ENCODE measurements at places on chromosomes 11 and 22.

DNA sequence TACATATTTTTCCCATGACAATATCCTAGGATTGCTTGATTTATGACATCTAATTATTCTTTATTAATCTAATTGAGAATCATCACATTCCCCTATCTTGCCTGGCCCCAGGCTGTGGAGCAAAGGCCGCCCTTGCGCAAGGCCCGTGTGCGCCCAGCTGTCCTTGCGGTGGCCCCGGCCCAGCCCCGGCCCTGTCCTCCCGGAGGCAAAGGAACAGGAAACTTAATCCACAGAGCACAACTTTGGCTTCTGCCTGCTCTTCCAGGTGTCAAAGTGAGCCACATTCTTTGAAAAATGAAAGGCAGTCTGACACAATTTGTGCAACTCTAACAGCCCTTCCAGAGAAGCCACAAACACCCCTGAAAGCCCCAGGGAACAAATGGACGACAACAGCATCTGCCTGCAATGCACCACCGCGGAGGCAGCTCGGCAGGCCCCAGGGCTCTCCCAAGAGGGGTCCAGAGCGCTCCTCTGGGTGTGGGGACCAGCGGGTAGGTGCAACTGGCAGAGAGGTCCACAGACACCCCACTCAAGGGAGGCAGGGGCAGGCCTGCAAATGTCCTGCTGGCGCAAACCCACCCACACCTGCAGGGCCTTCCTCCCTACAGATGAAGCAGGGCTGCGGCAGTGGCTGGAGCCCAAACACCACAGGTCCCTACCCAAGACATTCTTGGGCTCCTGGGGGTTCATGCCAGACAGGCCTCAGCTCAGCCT lies 30.3 kb downstream of the GNB1L start:
- DNase-seq, result no peak

DNA sequence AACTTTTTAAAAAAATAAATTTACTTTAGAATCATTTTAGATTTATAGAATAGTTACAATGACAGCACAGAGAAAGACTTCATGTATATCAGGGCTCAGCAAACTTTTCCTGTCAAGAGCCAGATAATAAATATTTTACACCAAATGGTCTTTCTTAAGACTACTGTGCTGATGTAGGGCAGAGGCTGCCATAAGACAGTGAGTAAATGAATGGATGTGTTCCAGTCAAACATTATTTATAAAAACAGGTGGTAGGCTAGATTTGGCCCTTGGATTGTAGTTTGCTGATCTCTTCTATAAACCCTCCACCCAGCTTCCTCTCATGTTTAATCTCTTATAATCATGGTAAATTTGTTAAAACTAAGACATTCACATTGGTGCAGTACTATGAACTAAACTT lies 33.0 kb downstream of the CECR2 start:
- DNase-seq, result no peak

DNA sequence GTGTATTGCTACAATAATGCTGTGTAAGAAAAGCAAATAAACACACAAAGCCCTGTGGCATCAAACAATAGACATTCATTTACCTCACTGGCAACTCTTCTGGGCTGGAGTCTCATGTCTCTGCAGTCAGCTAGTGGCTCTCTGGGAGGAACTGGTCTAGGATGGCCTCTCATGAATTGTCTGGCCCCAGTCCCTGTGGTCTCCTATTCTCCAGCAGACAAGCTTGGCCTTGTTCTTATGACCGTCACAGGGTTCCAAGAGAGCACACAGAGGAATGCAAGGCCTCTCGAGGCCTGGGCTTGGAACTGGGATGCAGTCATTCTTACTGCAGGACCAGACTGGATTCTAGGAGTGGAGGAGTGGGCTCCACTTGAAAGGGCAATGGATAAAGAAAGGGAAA lies 141.2 kb upstream of the NTM start:
- DNase-seq, result no peak

- no peak for DNase-seq
These were observed 555.0 kb downstream of the BRD1 start for GRCh38 chr22:49272546-49273125.

GRCh38 chr22:44822534-44822933 lies 70.2 kb downstream of the ARHGAP8 start:
- no peak for DNase-seq

GRCh38 chr22:40309631-40310030 lies 36.7 kb upstream of the ADSL start:
- no peak for DNase-seq

DNA sequence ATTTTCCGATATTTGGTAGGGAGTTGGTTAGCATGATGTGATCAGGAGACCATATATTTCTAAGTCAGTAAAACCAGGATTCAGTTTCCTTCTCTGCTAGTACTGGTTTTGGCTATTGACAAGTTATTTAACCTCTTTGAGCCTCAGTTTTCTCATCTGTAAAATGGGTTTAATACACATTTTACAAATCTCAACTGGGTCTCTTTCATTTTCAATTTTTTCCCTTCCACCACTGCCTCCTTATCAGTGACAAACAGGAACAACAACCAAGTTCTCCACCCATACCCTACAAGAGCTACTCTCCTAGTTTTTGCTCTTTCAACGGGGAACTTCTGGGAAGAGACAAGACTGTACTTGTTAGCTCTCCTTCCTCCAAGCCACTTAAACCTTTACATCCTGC lies 6.2 kb upstream of the APLP2 start:
- no peak for DNase-seq

Measured in HFFc6 (cell line).